Bronchial epithelial cell (primary cell): ENCODE measurements at places on chromosomes 6 and 20.

- DNase-seq, result no peak
Measured at GRCh38 chr20:31515775-31516107, 1.5 kb downstream of the HM13 start.

DNA sequence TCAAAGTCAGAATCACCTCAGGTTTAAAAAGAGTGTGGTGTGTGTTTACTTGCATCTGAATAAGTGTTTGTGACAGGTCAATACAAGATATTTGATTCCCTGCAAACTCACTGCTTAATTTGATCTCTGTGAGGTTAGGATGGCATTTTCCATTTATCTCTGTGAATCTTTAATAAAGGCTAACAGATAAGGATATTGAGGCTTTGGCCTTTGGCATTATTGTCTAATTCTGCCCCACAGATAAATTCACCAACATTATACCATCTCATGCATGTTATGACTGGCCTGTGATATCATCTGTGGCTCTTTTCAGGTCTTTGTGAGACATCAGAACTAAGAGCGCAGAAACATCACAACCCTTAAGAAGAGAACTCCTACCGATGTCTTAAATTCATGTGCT lies 84.7 kb downstream of the TRMT6 start:
- DNase-seq, result peak; percentile 91

DNA sequence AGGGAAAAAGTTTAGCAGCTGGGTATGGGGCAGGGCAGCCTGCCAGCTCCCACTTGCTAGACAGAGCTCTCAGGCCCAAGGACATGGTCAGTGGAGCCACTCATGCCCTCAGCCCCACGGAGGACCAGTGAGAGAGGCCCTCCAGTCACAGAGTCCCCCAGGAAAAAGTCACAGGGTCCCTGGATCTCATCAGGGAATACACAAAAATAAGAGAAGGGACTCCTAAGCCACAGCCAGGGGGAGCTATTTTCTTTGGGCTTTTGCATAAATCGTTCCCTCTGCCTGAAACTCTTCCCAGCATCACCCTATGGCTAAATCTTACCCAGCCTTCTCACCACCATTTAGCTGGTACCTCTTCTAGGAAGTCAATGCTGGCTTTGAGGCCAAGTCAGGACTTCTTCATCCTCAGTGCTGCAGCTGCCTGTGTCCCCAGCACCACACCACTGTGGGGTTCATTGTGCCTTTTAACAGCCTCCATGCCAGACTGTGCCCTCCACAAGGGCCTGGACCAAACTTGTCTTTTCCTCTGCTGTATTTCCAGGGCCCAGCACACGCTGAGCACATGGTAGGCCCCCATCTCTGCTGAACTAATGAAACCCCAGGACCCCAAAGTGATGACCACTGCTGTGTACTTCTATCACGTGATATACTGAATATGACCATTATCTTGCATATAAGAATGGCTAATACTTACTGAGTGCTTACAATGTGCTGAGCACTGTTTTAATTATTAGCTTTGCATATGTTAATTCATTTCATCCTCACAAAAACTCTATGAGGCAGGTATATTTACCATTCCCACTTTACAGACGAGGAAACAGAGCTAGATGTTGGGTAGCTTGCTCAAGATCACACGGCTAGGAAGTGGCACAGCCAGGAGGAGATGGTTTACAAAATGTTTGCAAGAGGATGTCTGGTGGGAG lies 2.0 kb downstream of the ZNF335 start:
- DNase-seq, result peak; percentile 62

GRCh38 chr6:142784344-142784743 lies 160.6 kb downstream of the HIVEP2 start:
- DNase-seq, result no peak

DNA sequence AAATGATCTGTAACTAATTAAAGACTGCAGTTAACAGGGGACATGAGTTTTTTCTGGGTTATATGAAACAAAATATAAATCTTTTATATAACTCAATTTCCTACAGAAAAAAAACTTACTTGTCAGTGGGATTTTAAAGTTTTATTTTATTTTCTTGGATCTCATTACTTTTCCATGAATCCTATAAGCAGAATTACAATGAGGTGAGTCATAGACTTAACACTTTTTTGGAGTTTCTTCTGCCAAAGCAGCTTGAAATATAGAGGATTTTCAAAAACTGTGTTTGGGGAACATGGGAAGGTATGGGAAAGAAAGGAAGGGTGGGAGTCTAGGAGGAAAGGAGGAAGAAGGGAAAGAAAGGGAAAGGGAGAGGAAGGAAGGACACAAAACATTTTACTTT lies 130.7 kb downstream of the AIG1 start:
- DNase-seq, result no peak

- peak; percentile 70 for DNase-seq
Measured at GRCh38 chr6:43687437-43688347, at the start of gene MRPS18A. MRPS18A (minus strand) TSS chr6:43687791; CDS start chr6:43687779, 12 bp downstream.

DNA sequence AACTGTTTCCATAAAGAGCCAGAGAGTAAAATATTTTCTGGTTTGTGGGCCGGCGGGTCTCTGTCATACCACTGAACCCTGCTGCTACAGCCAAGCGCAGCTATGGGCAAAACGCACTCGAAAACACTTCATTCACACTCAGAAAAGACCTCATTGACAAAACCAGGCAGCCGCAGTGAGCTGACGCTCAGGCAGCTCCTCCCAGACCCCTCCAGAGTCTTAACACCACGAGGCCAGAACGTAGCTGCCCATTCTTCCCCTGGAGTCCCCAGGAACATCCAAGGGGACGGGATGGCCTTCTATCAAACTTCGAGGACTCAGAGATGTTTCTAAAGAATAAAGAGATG lies 35.6 kb upstream of the ZBP1 start:
- DNase-seq, result no peak

DNA sequence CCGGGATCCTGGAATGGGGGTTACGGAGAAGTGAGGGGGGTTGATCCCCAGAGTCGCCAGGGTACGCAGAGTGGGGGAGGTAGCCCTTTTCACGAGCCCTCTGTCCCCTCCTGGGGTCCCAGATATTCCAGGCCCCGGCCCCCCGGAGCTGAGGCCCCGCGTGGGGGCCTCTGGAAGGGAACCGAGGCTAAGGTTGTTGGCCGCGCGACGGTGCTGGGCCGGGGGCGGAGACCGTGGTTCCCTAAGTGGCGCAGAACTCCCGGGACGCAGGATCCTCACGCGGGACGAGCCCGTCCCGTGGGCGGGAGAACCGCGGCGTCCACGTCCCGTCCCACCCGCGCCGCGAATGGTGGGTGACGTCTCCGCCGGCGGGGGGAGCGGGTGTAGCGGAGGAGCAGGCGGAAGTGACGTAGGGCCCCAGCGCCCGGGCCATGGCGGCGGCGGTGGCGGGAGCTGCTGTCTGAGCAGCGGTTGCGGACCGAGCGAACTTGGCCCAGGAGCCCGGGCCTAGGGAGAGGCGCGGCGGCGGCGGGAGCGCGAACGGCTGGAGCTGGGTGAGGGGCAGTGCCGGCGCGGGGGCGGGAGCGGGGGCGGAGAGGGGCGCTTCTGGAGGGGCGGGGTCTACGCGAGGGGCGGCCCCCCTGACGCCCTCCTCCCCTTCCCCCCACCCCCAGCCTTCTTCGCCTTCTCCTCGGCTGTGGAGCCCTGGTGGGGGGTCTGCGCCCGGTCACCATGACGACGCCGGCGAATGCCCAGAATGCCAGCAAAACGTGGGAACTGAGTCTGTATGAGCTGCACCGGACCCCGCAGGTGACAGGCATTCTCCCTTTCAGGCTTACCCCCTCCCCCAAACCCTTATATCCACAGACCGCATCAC lies at the start of gene RING1:
TSS of gene RING1 (plus strand) at position 410 of the 877 bp plus-strand sequence. CDS start at position 733, 323 bp downstream.
- DNase-seq, result peak; percentile 23

DNA sequence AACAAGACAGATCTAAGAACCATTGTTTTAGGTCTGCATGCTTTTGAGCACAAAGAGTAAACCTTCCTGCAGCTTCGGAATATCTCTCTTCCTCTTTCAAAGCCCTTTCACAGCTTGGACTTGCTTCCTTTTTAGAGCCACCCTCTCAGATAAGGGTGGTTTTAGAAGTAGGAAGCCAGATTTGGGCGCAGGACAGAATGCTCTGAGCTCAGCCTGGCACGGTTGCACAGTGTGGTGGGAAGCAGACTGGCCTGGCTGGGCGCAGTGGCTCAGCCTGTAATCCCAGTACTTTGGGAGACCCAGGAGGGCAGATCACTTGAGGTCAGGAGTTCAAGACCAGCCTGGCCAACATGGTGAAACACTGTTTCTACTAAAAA lies 35.6 kb upstream of the PNRC1 start:
- DNase-seq, result no peak

DNA sequence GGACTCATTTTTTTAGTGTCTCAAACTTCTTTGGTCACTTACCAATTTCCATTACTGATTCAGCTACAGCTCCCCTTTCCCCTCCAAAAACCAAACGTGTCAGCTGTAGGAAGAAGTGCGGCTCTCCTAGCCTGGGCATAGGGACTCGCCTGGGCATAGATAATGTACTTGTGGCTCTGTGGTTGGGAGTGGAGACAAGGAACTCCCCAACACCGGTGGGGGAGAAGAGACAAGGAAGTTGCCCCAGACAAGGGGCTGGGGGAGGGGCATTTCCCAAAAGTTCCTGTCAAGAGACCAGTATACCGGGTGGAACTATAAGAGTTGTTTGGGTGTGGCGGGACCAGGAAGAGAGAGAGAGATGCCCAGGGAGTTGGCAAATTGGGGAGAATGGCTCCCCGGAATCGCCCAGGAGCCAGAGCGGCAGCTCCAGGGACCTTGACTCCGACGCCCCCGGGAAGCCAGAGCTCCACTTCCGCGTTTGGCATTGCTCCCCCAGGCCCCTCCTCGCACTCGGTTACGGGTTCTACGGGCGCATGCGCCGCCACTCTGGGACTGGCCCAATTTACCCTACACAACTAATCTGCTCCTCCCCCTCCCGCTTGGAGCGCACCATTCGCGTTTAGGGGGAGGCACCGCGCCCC lies 871 bp upstream of the ZFAND3 start:
- peak; percentile 83 for DNase-seq

- no peak for DNase-seq
Measured at GRCh38 chr6:82553863-82554531, 190.4 kb downstream of the TPBG start.

DNA sequence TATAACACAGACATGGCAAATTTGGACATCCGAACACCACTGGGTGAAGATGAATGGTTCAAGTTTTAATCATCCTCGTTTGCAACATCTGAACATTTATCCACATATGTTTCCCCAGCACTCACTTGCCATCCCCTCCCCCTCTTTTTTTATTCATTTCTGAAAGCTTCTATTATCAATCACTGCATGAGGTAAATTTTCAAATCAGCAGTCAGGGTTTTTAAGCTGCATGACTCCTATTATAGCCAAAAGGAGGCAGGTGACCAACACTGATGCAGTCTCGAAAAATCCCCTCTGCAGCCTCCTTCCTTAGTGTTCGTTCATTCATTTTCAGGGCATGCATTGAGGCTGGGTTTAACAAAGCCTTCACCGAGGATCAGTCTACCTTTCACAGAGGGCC lies 530.8 kb upstream of the JARID2 start:
- no peak for DNase-seq

- DNase-seq, result no peak
Measured at GRCh38 chr6:11486486-11486885, 51.1 kb upstream of the TMEM170B start.

- DNase-seq, result no peak
Measured at GRCh38 chr20:57678340-57678739, 31.5 kb downstream of the PMEPA1 start.

- DNase-seq, result peak; percentile 52
Measured at GRCh38 chr6:129641344-129641743, 68.6 kb downstream of the ARHGAP18 start.

- DNase-seq, result no peak
Measured at GRCh38 chr6:148854992-148855391, 108.2 kb downstream of the UST start.

- no peak for DNase-seq
Measured at GRCh38 chr6:116973976-116974375, 96.9 kb downstream of the RFX6 start.

DNA sequence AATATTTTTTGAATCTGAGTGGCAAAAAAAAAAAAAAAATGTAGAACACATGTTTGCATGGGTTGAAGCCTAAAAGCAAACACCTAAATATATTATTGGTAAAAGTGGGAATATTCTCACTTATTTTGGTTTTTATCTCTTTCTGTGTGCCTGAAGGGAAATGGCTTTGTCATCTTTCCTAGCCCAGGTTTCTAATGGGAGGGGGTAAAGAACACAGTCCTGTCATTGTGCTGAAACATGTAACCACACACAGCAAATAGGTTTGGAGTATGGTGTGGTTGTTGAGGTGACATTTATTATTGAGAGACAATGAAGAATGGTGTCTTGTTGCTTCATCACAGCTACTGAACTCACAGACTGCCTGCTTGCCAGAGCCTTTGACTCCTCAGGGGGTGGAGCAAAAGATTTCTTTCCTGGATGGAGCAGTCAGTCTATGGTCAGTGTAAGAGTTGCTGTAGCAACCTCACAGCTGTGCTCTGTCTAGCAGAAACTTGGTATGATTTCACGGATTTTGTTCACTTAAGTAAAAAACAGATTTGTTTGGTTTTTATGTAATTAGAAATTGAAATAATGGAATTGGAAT lies 70.2 kb downstream of the CEP57L1 start:
- peak; percentile 38 for DNase-seq

- DNase-seq, result no peak
Measured at GRCh38 chr20:54746796-54747195, 271.4 kb downstream of the DOK5 start.

DNA sequence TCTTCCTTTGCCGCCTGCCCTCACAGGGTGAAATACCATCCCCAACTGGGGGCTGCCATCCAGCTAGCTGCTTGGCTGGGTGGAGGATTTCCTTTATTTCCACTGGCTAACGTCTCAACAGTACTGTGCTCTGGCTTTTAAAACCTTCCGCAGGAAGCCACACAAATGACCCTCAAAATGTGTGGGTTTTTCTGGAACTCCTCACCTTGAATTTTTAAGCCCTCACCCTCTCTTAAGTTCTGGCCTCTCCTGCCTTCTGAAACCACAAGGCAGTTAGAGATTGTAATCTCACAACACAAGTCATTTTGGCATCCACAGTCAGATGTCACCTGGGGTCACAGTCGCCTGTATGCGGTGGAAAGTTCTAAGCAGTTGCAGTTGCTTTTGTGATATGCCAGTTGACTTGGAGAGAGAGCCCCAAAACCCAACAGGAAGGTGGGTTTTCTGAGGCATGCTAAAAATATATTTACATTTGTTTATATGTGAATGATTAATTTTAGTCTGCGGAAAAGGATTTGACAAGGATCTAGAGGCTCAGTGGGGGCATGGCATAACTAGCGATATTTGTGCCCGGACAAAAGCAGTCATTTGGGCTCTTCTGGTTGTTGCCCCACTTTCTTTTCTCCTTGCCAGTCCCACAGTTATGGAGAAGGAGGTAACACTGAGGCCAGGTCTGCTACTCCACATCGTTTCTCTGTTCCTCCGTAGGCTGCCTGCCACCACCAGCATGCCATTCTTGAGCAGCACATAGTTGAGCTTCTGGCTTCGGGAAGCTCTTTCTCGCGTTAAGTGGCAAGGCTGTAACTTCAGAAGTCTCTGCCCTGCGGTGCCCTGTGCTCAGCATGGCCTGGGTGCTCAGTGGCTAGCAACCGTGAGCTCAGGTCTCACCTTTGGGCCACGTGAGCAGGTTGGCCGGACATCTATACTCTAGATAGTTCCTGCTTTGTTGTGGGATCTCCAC lies 335.3 kb downstream of the CD83 start:
- DNase-seq, result no peak
